DMS 273 treated with DMSO at 0.1 percent for 48 hours (cell line): ENCODE measurements at places on chromosomes 4 and X.

DNA sequence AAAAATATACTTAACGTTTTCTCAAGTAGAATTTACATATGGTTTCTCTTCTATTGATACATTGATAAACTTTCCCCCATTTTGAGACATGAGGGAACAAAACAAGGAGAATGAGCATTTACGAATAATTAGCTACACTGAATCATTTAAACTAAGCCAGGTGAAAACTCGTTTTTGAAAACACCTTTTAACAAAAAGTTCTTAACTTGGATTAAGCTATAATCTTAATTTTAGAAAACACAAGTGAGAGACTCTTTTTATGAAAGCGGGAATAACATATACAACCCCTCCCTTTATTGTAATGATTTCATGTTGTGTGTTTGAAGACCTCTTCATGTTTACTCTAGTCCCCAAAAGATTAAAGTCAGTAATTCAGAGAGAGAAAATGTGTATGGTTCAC lies 20.1 kb downstream of the PDLIM3 start:
- no peak for DNase-seq

GRCh38 chr4:15336410-15337167 lies 91.2 kb upstream of the C1QTNF7 start:
- DNase-seq: no peak

DNA sequence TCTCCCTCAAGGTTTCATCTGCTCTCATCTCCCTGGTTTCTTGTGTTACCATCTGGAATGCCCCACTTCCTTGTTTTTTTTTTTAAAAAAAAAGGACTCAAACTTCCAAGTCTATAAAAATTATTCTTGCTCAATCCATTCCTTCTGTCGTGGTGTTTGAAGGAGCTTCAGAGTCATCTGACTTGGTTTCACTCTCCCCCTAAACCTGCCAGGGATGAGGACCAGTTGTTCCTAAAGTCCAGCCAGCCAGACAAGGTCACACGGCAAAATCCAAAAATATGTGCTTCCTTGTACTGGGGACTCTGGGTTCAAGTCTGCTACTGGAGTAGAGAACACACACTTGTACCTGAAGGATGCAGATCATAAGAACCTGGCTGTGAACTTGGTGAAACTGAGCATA lies 84.5 kb upstream of the GPM6B start:
- no peak for DNase-seq

GRCh38 chrX:6095469-6095868 lies 133.2 kb downstream of the NLGN4X start:
- DNase-seq: no peak

DNA sequence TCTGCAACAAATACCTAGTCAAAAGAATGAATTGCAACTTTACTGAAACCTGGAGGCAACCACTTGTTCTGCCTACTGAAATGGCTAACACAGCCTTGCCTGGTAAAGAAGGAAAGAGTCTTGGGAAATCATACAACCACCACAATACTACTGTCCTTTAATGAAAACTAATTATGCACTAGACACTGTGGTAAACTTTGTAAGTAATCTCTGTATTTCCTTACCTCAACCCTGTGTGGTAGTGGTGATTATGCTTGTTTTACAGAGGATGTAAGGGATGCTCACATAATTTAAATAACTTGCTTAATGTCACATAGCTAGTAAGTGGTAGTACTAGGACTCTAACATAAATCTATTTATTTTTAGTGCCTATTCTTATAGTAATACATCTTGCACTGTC lies 44.7 kb downstream of the TMEM156 start:
- no peak for DNase-seq

GRCh38 chrX:149987613-149988012 lies 49.3 kb upstream of the EOLA2 start:
- no peak for DNase-seq

GRCh38 chr4:169225812-169226211 lies 44.9 kb downstream of the SH3RF1 start:
- no peak for DNase-seq

- DNase-seq: no peak
These were observed 86.1 kb downstream of the SYNPO2 start for GRCh38 chr4:118974758-118975157.
